ENCODE measurements at places on chromosomes 7 and 10.

GRCh38 chr7:25031007-25031406 lies 51.0 kb upstream of the OSBPL3 start:
- no peak for DNase-seq

DNA sequence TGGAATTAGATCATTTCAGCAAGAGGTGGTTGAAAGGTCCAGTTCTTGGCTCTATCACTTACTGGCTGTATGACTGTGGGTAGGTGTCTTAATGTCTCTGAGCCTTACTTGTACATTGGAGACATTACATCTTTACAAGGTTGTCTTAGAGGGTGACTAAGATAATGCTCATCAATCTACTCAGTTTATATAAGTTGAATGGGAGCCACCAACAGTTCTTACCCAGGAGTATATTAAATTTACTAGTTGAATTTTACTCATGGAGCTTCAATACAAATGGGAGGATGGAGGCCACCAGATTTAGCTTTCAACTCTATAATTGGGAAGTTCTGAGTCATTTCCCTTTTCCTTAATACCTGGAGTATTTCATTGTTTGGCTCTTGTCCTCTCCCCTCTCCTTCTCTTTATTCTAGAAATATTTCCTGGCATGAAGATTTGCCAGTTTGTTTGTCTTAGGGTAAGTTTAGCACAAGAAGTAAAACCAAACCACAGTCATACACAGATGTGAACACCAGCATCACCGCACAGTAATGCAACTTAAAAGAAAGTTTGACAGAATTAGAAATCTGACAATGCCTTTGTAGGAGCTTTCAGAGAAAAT lies 222.8 kb downstream of the LRMDA start:
- no peak for DNase-seq

GRCh38 chr7:155232911-155233310 lies 64.8 kb upstream of the INSIG1 start:
- DNase-seq = no peak

DNA sequence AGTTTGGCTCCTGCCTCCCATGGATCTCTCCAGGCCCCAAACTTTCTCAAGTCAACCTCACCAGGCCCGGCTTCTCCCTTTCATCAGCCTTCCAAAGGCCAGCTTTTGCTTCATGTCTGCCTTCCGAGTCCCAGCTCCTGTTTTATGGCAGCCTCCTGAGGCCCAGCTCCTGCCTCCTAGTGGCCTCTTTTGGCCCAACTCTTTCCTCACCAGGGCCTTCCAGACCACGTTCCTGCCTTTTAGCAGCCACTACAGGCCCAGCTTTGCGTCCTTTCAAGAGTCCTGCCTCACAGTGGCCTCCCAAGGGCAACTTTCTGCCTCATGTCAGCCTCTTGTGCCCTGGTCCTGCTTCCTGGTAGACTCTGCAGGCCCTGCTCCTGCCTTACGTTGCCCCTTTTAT lies 15.3 kb upstream of the TMEM248 start:
- DNase-seq = no peak

DNA sequence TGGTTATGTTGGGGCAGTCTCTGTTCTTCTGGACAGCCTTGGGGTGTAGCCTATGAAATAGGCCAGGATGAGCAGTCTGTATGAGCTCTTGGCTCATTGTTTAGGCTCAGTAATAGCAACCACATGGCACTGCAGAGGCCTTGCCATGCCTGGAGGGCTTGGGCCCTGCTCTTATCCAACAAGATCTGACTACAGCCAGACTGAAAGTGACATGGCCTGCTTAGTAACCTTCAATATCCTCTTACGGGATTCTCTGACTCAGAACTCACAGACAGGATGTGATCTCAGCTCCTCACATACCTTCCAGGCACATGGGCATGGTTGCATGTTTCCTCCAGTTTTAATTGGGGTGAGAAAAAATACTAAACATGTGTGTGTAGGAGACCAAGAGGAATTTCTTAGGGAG lies 289.3 kb downstream of the PTEN start:
- peak; percentile 41 for DNase-seq

GRCh38 chr10:34473174-34474008 lies 341.7 kb downstream of the PARD3 start:
- DNase-seq = no peak

DNA sequence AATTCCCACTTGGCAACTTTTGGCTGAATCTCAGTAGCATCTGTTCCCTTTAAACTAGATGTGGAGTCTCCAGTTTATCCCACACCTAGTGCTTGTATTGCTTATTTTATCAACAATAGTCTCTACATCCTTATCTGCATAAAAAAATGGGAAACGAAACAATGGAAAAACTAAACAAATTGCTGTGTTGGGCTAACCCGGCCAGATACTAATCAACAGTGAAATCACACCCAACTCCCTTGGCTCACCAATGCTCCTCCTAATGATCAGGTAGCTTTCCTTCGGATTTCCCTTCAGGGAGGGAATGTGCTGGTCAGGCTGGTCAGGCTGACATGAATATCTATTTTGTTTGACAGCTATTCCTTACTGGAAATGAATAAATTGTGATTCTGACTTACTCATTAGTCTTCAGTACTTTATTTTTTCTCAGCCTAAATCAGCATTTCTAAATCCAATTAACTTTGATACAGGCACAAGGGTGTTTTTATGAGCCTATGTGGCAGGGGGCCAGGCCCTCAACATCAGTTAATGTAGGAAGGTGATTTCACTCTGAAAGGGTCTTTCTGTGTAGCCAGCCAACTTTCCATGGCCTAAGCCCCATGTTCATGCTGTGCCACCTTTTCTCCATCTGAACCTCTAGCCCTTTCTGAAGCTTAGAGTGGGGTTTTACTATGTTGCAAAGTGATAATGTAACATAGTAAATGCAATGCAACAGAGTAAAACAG lies 170.5 kb upstream of the NPSR1 start:
- DNase-seq = no peak

GRCh38 chr7:135197906-135198655 lies 13.2 kb downstream of the WDR91 start:
- DNase-seq = no peak

DNA sequence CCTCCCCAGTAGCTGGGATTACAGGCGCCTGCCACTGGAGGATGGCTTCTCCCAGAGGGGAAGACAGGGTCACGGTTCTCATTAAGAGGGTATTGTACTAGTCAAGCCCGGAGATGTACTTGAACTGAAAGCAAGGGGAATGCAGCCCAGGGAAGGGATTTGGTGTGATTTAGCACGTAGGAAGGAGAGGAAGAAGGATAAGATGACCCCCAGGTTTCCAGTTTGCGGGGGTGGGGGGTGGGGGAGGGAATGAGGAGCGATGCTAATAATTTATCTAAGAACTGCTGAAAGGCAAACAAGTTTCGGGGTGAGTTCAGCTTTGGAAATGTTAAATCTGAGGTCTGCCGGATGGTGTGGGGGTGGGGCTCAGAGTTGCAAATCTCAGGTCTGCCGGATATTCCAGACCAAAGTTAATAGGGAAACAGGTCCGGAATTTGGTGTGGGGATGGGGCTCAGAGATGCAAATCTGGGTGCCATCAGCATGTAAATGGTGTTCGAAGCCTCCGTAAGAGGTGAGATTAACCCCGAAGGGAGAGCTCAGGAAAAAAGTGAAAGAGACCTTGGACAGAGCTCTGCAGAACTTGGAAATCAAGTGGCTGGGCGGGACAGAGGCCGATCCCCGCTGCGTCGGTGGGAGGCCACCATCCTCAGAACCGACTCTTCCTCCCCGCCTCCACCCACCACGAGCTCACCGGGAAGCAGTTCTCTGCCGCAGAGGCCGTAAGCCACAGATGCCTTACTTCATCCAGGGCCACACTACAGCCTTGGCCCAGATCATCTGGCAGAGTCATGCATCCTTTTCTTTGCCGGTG lies 1.6 kb upstream of the SEPHS1 start:
- peak; percentile 24 for DNase-seq

DNA sequence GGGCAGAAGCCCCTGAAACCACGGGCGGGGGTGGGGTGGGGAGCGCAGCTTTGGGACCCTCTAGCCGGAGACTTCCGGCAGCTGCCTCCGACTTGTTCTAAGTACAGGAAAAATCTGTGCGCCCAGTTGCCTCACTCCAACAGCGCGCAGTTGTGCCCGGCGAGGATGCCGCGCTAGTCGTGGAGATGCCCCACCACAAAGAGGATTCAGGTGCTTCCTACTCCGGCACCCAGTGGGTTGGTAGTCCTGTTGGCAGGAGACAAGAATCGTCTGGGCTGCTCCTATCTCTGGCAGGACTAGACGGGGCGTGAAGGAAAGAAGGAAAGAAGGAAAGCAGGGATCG lies 465 bp upstream of the NPY start:
- no peak for DNase-seq

GRCh38 chr10:49115796-49116508 lies 630 bp upstream of the VSTM4 start:
- no peak for DNase-seq

DNA sequence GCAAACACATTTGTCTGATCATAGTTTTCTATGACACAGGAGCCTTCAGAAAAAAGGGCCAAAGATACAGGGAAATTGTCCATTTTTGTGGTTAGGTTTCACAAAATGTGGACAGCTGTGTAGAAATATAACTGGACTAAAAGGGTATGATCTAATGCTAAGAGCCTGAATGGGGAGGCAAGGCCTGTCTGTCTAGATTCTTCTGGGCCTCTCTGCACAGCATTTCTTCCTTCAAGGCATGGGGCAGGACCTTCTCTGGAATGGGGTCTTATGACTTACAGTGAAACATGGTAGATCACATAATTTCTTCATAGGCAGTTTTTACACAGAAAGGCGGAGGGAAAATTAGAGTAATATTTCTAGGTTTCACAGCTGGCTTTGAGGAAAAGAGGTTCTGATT lies 795.7 kb downstream of the GRID1 start:
- no peak for DNase-seq

DNA sequence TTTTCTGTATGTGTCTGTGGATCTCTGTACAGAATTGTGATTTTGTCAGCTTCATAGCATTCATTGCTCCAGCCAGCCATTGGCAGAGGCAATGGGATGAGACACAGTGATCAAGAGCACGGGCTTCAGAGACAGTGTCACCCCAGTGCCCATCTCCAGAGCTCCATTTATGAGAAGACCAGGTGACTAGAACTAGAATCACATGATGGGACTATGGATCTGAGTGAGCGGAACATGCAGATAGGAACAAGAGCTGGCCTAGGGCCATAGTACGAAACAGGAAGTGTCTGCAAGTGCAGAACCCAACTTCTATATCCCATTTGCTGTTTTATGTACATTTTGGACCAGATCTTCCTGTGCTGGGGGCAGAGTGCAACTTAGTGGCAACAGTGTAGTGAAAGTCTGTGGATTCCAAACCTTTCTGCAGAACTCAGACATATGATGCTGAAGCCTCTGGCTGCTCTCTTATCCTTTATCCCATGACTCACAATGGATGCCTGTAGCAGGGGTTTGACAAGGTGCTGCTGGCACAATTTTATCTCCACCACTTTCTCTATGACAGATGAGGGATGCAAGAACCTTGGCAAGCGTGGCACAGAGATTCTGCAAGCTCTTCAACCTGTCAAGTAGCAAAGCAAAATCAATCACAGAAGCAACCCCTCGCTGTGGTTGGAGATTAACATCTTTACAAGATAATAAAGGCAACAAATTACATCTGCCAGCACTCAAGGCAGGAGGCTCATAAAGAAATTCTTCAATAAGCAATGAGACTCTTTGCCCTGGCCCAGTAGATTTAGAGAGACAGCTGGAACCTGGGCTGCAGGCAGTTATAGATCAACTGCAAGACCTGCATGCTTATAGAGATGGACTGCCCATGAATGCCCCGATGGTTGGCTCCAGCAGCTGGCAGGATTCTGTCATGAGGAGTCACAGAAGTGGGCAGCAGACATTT lies 681.3 kb downstream of the TNS3 start:
- no peak for DNase-seq

- no peak for DNase-seq
Measured at GRCh38 chr10:78335371-78335690, 301.7 kb downstream of the RPS24 start.

- peak; percentile 38 for DNase-seq
Measured at GRCh38 chr7:129612112-129613015, 844 bp downstream of the NRF1 start.

- peak; percentile 19 for DNase-seq
Measured at GRCh38 chr10:133127291-133128125, 32.5 kb upstream of the KNDC1 start.

DNA sequence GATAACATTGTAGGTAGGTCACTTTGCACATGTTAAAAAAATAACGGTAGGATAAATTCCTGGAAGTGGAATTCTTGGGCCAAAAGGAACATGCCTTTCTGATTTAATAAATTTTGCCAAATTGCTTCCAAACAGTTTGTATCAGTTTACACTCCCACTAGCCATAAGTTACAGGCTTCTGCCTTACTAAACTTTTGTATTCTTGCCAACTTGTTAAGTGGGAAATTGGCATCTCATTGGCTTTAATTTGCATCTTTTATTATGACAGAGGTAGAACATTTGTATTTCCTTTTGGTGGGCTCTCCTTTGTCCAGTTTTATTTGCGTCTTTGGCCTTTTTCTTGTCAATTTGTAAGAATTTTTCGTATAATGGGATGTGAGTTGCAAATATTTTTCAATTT lies 38.3 kb upstream of the FAM180A start:
- no peak for DNase-seq

DNA sequence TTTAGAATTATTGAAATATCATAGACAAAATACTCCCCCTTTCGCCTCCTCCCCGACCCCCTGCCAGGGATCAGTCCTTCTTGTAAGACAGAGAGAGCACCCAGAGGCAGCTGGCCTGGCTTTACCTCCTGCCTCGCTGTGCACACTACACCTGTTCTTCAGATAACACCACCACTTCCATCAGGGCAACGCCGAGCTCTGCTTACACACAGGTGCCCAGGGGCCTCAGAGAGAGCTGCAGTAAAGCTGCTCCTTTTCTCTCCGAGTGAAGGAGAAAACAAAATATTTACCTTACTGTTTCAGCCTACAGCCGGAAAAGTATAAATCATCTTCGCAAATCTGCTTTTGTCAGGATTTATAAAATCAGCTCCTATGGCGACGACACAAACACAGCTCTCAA lies 80.7 kb downstream of the HIPK2 start:
- DNase-seq = no peak

DNA sequence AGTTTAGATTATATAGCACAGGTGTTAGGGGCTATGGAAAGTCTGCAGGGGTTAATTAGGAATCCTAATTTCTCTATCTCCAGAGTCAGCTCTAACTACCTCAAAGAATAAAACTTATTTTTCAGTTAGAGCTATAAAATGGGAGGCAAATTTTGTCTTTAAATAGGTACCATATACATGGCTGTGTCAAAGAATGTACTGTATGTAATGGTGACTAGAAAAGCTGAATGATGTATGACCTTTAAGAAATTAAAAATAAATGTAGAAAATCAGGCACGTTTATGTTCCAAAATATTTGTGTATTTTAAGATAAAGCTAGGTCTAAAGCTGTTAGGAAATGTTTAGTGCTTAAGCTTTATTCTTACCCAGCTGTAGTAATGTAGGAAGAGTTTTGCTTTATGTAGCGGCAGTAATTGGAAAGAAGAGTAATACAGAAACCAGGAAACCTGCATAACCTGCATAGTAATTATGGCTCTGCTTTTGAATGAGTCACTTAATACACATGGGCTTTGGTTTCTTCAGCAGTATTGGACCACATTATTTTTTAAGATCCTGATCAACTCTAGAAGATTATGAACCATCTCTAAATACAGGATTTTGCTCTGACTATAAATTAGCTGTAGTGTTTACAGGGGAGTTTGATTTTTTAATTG lies 85.0 kb downstream of the KMT2E start:
- no peak for DNase-seq

Measured in stimulated activated CD4-positive, alpha-beta T cell treated with anti-CD3 and anti-CD28 coated beads, Interleukin-4, amount 100 ng/mL, for 1 hour (primary cell).